ENCODE measurements at places on chromosomes 7 and 10.

GRCh38 chr10:74194545-74194944 is 43.5 kb downstream of the ADK start:
- DNase-seq: no peak

GRCh38 chr10:31912289-31912688 is 16.3 kb downstream of the ARHGAP12 start:
- DNase-seq: no peak

GRCh38 chr7:47333959-47334358 is 248.0 kb downstream of the TNS3 start:
- DNase-seq: no peak

DNA sequence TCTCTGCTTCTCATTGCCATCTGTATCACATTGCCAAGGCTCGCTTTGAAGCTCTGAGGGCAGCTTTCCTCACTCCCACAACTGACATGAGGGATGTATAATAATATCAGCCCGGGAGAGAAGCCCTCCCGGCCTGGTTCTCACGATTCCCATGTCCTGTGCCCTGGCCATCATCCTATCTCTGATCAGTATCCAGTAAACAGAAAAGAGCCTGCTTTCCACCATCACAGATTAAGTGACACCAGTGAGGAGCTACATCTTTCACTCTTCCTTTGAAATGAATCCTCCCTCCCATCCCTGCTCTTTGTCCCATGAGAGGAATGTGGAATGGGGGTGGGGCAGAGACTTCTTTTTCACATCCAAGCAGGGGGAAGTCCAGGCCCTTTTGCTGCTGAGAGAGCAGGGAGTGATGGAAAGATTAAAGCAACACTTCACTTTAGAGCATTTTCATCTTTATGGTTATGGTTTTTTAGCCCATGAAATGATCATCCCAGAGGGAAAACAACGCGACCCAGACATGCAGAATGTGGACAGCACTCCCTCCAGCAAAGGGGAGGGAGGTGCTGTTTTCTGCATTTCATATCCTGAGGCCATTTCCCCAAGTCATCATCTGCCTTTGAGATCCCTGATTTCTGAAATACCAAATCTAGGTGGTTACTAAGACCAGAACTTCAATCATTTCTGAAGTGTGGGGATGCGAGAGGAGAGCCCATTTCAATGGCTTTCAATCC is 84.6 kb upstream of the LYZL1 start:
- no peak for DNase-seq

DNA sequence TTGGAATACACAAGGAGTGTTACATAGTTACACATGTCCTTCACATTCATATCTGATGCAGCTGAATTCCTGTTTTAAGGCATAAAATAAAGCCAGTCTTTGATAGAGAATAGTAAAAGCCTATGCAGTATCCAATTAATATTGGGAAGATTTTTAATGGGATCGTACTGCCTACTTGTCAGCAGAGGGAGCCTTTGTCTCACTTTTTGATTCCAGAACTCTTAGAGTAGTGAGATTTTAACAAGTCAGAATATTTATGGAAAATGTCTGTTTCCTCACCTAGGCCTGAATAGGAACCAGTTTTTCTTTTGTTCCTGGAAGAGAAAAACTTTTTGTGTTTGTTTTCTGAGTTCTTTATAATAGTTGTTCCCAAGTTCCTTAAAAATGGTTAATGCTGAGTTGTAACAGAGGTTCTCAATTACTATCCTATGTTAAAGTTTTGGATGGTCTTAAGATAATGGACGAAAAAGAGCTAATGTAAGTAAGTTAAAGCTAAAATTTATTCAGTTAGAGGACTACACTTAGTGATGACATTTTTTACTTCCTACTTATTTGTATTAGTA is 114.0 kb downstream of the BBS9 start:
- DNase-seq: no peak

DNA sequence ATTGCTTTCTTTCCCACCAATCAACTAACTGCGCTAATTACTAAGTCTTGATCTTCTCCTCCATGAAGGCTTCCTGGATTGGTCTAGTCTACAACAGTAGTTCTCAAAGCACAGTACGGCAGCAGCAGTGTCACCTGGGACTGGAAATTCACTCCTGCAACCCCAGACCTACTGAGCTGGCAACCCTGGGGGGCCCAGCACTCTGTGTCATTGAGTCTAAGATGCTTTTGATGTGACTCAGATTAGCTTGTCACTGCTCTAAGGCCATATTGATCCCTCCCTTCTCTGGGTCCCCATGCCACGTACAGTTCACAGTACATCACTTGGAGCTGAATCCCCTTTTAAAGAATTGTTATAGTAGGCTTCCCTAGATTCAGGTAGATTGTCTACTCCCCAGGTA is 65.7 kb upstream of the KMT2C start:
- DNase-seq: no peak

DNA sequence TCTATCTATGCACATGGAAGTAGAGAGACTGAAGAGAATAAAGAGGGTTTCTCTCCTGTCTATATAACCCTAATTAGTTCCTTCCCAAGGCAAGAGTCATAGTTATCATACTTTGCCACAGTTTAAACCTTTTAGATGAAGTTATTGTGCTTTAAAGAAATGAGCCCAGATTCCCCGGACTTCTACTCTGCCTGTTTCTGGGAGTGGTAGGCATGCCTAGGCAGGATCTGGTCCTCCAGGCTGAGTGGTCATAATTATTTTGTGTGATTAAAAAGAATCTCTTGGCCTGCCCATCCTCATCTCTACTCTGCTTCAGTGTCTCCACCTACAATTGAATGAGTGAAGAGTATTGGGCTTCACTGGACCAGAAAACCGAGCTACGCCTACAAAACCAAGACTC is 179.2 kb downstream of the IMMP2L start:
- no peak for DNase-seq

All from GM06990 (cell line).